ENCODE measurements at places on chromosomes 13 and 19.

DNA sequence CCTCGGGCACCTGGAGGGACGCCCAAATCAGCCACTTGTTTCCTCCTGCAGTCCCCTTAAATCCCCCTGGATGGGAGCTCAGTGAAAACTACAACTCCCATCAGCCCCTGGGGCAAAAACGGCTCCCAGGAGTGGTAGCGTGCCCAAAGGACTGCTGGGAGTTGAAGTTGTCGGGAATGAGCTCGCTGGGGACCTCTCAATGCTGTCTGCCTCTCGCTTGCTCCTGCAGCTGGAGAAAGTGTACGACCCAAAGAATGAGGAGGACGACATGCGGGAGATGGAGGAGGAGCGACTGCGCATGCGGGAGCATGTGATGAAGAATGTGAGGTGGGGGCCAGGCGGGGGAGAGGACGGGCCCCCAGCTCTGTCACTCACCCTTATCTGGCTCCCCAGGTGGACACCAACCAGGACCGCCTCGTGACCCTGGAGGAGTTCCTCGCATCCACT is 14.7 kb upstream of the DHDH start:
- DNase-seq, result peak; percentile 82

DNA sequence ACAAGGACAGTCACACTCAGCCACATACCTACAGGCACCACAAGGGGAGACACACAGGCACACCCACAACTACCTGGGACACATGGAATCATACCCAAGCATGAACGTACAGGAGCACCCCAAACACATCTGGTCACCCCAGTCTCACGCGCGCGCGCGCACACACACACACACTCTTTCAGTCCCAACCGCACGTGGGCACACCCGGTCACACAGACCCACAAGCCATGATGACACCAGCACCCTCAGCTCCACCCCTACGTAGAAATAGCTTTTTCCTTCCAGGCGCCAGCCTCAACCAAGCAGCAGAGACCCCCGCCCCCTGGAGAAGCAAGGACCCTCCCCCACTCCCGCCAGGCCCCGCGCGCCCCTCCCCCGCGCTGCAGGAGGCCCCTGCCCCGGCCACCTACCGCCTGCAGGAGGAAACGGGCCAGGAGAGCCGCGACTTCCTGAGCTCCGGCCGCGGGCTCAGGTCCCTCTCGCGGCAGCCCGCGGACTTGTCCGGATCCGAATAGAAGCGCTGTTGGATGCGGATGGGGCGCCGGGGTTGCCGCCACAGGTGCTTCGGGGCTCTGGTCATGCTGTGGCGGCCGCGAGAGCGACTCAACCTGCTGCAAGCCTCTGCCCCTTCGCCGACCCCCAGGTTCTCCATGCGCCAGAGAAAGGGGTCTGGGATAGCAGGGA is 6.4 kb upstream of the PDE4C start:
- DNase-seq, result peak; percentile 94

GRCh38 chr19:16795731-16796130 is 33.5 kb upstream of the SIN3B start:
- DNase-seq, result peak; percentile 38

DNA sequence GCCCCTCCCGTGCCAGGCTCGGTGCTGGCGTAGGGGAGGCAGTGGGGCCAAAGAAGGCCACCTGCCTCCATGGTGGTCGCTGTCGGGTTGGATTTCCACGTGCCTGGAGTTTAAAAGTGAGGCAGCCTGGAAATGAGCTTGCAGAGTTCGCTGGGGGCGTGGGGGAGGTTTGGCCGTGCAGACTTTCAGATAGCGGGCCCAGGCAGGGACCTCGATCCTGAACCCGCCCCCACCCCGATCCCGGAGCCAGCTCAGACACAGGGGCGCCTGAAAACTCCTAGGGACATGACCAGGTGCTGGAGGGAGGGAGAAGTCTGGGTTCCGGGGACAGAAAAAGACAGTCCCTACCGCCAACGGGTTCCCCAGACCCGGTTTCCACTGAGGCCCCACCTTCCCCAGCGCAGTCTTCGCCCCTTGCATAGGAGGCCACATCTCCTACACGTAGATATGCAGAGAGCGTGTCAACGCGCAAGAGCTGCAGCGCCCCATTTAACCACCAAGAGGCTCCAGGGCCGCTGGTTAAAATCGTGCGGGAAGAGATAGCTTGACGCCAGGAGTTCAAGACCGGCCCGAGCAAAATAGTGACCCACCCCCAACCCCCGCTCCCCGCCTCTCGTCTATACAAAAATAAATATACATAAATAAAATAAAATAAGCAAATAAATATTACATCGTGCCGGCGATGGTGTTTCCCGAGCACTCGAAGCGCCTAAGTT is 8.5 kb downstream of the CCDC8 start:
- DNase-seq, result peak; percentile 82

GRCh38 chr13:48624858-48625257 is 28.9 kb upstream of the CYSLTR2 start:
- DNase-seq, result no peak

- no peak for DNase-seq
These were observed 60.5 kb downstream of the GADD45B start for GRCh38 chr19:2536461-2536860.

GRCh38 chr19:33408538-33409434 is 35.3 kb downstream of the CEBPG start:
- no peak for DNase-seq

GRCh38 chr19:39709026-39709872 is 5.0 kb downstream of the LGALS14 start:
- peak; percentile 80 for DNase-seq

DNA sequence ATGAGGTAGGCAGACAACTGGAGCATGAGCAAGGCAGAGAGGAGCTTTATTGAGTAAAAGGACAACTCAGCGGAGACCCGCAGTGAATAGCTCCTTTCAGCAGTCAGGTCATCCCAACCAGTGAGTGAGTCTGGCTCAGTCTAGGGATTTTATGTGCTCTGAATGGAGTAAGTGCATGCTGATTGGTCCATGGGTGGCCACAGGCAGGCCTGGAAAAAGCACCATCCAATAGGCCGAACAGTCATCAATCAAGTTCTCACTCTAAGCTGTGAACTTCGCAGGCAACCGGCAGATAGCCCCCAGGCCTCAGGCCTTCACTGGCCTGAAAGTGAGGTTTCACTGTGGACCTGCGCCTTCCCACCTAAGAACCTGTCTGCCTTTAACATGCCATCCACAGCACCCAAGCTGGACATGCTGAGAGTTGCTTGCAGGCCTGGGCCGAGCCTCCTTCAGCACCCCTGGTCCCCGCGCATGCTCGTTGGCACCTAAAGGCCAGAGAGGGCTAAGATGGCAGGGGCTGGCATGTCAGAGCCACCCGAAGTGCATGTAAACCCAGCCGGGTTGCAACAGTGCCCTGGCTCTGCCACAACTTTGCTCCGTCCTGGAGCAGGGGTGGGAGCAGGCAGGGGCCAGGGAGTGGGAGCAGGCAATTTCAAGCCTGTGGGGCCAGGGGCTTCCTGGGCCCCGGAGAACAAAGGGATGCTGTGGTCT is 698.7 kb downstream of the SLITRK1 start:
- DNase-seq, result peak; percentile 10

DNA sequence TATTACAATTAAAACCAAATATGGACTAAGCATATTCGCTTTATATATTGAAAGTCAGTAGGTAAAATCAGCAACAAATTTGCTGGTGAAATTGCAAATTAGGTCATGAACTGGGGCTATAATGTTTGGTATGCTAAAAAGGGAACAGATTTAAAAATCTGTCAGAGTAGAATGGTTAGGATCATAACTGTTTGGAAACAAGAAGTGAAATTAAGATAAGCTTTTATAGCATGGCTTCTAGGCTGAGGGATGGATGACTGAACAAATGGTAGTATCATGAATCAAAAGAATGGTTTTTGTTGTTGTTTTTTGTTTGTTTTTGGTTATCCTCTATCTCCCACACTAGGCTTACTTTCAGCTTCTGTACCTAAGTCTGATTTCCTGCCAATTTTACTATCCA is 1090.4 kb downstream of the PCDH9 start:
- no peak for DNase-seq

DNA sequence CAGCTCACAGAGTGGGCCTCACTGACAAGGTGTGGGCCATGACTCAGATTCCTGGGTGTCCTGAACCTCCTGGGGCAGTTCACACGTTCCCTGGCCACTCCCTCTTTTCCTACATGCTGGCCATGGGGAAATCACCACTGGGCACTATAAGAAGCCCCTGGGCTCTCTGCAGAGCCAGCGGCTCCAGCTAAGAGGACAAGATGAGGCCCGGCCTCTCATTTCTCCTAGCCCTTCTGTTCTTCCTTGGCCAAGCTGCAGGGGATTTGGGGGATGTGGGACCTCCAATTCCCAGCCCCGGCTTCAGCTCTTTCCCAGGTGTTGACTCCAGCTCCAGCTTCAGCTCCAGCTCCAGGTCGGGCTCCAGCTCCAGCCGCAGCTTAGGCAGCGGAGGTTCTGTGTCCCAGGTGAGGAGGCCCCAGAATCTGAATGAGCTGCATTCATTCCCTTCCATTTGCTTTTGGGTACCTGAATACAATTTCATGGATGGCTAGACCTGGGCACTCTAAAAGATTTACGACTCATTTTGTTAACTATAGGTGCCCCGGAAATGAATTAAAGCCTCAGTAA is at the start of gene OLFM4:
Gene OLFM4, plus strand, starts transcription at position 177 of the 567 bp plus-strand sequence. Its CDS starts 24 bp downstream, at position 201.
- DNase-seq, result no peak

- no peak for DNase-seq
These were observed 17.7 kb downstream of the LRRC4B start for GRCh38 chr19:50550594-50550966.

- DNase-seq, result no peak
These were observed 38.6 kb downstream of the SCEL start for GRCh38 chr13:77574096-77574495.

GRCh38 chr19:38543807-38544568 is 73.8 kb downstream of the MAP4K1 start:
- DNase-seq, result peak; percentile 76

DNA sequence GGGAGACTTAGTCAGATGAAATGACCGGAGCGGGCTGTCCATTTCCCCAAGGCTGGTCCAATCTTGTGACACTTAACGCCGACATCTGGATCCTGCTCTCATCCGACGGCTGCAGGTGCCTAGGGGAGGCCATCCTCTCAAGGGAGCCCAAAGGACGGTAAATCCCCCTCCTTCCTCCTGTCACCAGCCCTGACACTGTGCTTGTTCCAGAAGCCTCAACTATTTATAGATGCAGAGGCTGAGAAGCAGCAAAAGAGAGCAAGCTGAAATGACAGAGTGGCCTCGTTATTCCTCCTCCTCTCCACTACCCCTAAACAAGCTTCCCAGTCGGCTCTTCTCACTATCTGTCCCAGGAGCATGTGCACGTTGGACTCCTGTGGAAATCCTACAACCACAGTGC is 533.7 kb downstream of the LIG4 start:
- DNase-seq, result no peak

GRCh38 chr19:42442833-42443232 is at the start of gene CXCL17:
Gene CXCL17, minus strand, starts transcription at chr19:42442946. Its CDS starts 114 bp downstream, at chr19:42442832.
- no peak for DNase-seq

DNA sequence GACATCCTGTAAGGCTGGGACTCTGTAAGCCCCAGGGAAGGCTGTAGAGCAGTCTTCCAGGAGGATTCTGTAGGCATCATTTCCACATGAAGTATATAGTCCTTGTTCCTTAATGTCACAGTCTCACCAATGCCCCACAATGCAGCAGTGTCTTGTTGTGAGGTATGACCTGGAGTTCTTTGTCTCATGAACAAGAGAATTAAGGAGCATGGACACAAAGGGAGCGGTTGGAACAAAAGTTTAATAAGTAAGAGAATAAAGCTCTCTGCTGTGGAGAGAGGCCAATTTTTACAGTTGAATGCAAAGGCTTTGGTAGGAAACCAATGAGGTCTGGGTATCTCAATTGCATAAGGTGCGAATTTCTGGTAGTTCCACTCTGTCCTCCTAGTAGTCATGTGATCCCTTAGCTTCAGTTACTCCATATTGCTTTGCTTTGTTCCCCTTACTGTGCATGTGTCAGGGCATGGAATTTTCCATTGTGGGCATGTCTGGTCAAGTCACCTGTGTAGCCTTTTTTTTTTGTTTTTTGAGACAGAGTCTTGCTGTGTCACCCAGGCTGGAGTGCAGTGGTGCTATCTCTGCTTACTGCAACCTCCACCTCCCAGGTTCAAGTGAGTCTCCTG is 124.3 kb upstream of the TMTC4 start:
- DNase-seq, result no peak

GRCh38 chr19:10895920-10896319 is 24.6 kb downstream of the CARM1 start:
- DNase-seq, result peak; percentile 37

- no peak for DNase-seq
These were observed 12.2 kb downstream of the RHPN2 start for GRCh38 chr19:33052352-33052972.

GRCh38 chr19:18967358-18968146 is 26.5 kb upstream of the HOMER3 start:
- no peak for DNase-seq

DNA sequence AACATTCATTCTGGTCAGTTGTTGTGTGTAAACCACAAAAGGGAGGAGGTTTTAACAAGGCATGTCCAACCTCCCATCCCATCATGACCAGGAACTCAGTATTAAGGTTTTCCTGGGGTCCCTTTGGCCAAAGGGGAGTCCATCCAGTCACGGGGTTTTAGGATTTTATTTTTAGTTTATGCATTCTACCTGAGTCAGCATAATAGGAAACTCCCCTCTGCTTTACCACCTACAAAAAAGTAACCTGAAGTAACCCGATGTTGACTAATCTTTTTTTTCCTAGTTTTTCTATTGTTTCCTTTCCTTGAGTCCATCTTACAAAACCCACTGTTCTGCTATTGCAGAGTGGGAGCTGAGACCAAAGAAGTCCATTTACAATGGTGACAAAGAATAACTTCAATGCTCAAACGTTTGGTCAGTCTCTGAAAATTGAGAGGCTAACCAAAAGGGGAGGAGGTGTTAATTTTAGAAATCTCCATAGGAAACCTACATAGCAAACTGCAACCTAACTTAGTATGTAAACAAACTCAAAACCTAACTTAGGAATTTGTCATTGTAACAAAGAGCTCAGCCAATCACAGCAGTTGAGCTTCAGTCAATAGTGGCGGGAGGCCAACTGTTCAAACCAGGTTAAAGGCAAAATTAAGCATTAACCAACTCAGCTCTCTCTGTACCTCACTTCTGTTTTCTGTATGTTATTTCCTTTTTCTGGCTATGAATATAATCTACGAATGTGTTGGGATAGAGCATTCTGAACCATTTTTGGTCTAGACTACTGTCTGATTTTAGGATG is 1954.1 kb downstream of the PCDH9 start:
- no peak for DNase-seq

DNA sequence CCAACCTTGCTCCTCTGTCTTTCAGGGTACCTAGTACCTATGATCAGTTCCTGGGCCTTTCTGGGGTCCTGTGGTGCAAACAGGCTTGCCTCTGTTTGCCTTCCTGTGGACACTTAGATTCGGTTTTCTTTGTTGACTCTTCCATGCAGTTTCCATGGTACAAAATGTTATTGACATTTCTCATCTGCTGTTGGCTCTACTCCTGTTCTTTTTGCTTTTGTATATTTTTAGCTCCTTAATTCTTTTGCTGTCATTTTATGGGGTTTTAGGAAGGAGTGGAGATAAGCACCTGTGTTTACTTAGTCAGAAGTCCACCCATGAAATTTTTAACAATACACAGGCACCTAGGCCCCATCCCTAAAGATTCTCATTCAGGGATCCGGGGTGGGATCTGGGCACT is 20.5 kb upstream of the CNMD start:
- no peak for DNase-seq

- DNase-seq, result no peak
These were observed 7.0 kb upstream of the RAB8A start for GRCh38 chr19:16104722-16105121.
